Fibroblast of villous mesenchyme (primary cell): ENCODE measurements at places on chromosomes 6 and 20.

DNA sequence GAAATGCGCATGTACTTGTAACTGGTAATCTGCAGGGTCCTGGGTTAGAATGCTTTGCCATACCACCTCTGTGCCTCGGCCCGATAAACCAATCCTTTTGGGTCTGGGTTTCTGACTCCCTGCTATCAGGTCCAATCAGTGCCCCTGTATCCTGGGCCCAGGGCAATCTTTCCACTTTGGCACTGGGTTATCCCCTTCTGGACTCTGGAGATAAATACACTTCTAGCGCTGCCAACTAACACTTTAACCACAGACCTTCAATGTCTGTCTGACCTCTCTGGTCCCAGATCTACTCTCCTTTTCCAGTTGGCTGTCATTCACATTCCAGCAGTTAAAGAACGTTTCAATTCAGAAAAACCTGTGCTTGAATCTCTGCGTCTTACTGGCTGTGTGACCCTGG, 55.3 kb downstream of the DNAAF9 start:
- no peak for DNase-seq

- DNase-seq = no peak
Observed at GRCh38 chr20:16819483-16819882, 71.3 kb downstream of the OTOR start.

- peak; percentile 85 for DNase-seq
Observed at GRCh38 chr6:53360093-53360912, 11.6 kb upstream of the ELOVL5 start.

DNA sequence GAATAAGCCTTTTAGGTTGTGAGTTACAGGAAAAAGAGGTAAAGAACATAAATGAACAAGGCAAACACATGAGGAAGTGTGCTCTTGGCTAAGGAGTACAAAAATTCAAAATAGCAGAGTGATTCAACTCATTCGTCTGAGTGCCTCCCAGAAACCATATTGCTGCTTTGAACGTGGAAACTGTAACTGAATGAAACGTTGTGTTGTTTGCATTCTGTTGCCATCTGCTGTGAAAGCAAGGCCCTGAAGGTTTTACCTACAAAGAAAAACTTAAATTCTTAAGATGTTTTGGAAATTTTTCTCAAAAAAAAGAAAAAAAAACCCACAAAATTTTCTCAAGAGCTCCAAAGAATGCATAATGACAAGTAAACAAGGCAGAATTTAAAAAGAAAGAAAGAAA, 375.4 kb upstream of the HS3ST5 start:
- no peak for DNase-seq

- no peak for DNase-seq
Observed at GRCh38 chr6:113873043-113873667, 16.0 kb downstream of the MARCKS start.

- DNase-seq = no peak
Observed at GRCh38 chr6:102026649-102027048, 633.1 kb downstream of the GRIK2 start.

DNA sequence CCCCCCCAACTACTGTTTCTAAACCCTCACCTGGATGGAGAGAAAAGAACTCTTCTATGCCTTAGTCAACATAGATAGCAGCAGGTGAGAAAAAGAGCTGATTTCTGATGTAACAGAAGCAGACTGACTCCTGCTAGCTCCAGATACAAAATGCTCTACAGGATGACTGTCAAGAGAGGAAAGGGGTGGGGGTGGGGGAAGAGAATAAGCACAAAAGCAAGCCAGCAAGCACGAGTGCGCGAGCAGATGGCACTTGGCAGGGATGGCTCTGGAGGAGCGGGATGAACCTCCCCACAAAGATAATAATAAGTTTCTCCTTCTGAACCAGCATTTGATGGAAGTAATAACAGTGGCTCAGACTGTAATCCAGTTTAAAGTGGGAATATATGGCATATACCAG, 45.6 kb upstream of the SPDEF start:
- no peak for DNase-seq

- DNase-seq = no peak
Observed at GRCh38 chr6:104531646-104532045, 328.1 kb downstream of the HACE1 start.

- peak; percentile 23 for DNase-seq
Observed at GRCh38 chr6:72826037-72826436, 204.2 kb downstream of the KCNQ5 start.

DNA sequence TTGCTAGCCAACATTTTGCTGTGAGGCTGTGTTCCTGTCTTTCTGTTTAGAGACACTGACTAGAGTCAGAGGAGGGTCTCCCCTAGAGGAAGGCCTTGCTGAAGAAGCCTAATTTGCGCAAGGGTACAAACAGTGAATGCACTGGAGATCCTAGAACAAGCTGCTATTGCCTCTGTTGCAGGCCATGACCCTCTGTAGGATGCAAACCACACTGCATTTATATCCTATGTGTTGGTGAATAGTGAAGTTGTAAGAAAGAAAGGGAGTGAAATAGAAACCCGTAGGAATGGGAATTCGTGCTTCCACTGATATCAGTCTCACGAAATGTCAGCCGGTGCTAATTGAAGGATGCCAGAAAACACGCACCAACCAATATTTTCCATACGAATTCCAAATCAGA, 88.2 kb downstream of the GJA1 start:
- peak; percentile 45 for DNase-seq

DNA sequence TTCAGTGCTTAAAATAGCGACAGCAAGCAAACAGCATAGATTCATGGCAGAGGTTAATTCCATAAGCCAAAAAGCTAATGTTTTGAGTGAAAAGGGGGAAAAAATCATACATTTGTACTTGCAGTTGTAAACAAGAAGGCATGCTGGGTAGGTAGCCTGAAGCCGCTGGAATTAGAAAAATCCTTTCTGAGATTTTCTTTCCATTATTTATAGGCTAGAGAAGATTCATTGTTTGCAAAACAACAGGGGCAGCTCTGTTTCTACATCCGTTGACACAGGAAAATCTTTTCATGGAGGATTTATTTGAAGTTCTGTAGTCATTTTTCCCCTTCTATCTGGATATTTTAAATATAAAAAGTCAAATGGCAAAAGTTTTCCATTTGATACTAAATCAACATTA, 843.9 kb downstream of the QKI start:
- no peak for DNase-seq

GRCh38 chr6:40900791-40901190, 138.2 kb downstream of the UNC5CL start:
- DNase-seq = no peak

DNA sequence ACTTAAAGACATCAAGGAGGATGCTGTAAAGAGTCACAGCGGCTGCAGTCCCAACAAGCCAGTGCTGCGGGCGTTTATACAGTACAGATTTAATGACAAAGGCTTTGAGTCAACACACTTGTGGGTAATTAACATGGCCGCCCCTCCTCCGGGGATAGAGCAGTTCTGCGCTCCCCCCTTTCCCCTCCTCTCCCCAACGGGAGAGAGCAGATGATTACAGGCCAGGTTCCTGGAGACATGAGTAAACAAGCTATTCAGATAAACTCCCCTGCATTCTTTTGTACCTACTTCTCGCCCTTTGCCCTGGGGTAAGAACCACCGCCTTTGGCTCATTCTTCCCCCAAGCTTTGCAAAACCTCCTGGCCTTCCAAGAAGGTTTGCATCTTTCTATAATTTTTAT, 23.6 kb upstream of the FABP7 start:
- no peak for DNase-seq

DNA sequence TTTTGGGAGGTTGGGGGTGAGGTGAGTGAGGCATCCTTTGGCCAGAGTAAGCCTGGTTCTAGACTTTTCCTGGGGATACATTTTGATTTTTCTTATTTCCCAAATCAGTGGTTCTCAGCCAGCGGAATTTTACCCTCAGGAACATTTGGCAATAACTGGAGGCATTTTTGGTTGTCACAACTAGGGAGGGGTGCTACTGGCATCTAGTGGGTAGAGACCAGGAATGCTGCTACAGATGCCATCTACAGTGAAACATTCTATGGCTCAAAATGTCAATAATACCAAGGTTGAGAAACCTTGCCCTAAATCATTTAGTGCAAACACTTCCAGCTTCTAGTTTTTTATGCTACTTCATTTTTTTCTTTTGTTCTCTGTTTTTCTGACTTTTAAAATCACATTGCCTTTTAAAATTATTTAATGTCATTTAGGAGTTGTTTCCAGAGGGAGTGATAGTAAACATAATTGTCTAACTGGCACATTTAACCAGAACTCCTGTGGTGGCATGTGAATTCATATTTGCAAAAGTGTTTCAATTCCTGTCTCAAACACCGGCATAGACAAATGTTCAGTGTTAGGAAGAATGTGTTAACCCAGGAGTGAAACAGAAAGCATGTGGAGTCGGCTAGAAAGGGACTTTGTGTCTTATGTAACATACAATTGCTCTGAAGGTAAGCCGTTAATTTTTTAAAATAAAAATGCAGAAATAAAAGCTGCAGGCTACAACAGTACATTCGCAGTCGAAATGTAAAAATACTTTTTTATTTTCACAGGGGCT, 59.0 kb downstream of the QRSL1 start:
- DNase-seq = peak; percentile 2
